ENCODE measurements at places on chromosomes 7 and 10.

GRCh38 chr10:98560565-98560964, 113.8 kb upstream of the HPS1 start:
- DNase-seq, result no peak

GRCh38 chr7:44615149-44615611, 8.8 kb downstream of the OGDH start:
- no peak for DNase-seq

GRCh38 chr10:5068274-5068984, 25.8 kb upstream of the AKR1C3 start:
- no peak for DNase-seq

GRCh38 chr7:150736864-150737263, 354 bp upstream of the GIMAP5 start:
- no peak for DNase-seq

- DNase-seq, result no peak
Measured at GRCh38 chr7:37315772-37316715, 132.6 kb downstream of the ELMO1 start.

GRCh38 chr7:21429021-21429420, 1.1 kb downstream of the SP4 start:
- no peak for DNase-seq

DNA sequence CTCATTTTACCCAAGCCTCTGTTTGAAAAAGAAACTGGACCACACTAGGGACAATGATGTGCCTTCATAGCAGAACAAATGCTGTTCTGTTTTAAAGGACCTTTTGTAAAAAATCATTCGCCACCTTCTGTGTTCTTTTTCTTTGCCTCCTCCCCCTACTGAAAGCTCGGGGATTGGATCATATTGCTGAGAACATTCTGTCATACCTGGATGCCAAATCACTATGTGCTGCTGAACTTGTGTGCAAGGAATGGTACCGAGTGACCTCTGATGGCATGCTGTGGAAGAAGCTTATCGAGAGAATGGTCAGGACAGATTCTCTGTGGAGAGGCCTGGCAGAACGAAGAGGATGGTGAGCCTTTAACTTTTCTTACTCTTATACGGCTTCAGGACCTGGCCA, 62.2 kb downstream of the POLL start:
- no peak for DNase-seq

DNA sequence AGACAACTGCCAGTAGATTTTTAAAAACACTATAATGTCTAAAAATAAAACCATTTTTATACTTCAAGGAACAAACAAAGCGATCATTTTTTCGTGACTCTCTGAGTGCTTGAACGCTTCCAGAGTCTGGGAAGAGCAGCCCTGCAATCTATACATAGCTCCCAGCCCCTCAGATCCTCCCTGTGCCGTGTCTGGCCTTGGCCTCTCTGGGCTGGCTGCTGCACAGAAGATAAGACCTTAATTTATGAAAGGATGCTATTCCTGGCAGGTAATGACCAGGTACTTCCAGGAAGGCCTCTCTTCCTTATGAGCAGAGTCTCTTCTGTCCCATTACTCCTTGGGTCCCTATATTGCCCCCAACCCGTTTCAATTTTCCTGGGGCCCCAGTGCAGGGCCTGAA, 200.9 kb upstream of the AOAH start:
- DNase-seq, result no peak

- DNase-seq, result no peak
Measured at GRCh38 chr10:42935466-42935865, 141.4 kb upstream of the RET start.

GRCh38 chr7:127733986-127734385, 82.0 kb downstream of the SND1 start:
- DNase-seq, result no peak

- DNase-seq, result no peak
Measured at GRCh38 chr7:23544913-23545354, 13.2 kb upstream of the TRA2A start.
